ENCODE measurements at places on chromosomes 12 and 14.

DNA sequence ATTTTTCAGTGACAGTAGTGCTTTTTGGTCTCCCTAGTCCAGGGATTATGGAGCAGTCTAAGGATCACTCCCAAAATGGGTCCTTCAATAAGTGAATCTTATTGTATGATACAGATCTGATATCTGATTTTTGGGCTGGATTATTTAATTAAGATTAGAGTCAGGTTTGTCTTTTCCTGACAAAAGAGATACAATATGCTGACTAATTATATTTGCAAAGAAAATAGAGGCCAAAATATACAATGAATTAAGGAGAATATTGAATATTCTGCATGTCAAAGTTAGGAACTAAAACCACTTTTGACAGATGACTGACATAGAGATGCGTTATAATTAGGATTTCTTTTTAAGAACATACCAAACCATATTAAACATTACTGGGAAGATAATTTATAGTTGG lies 175.2 kb downstream of the FOXG1 start:
- DNase-seq, result no peak

GRCh38 chr14:61643555-61643954 lies 51.8 kb upstream of the HIF1A start:
- no peak for DNase-seq

GRCh38 chr14:75188086-75188485 lies 11.7 kb upstream of the TMED10 start:
- no peak for DNase-seq

DNA sequence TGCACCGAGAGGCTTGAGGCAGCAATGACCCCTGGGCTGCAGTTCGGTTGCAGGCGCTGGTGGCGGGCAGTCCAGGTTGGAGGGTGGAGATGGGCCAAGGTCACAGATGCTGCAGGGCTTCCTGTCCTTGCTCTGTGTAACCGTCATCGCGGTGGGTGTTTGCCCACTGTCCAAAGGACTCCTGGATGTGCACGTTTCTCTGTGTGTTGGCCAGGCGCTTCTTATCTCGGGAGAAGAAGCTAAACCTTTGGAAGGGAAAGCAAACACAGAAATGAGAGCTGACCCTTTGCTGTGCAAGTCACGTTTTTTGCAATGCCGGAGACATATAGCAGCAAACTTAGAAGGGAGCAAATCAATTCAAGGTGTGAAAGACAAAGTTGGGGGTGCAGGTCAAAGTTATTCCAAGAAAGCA lies 14.5 kb downstream of the SNRNP35 start:
- no peak for DNase-seq

DNA sequence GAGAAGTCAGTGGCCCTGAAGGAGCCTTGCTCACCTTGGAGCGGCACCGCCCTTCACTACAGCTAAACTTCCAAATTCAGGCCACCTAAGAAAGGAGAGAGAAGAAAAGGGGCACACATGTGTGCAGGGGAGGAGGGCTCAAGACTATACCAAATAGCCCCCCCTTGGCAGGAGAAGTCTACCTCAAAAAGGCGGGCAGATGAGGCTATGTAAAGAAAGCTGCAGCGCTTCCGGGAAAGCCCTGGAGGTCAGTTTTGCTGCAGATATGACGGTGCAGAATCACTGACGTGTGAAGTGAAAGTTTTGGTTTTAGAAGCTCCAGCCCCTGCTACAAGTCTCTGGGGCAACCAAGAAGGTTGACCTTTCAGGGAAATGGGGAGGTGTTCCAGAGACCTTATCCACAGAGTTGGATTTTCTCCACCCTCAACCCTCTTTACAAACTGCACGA lies 48.2 kb upstream of the PNMA1 start:
- DNase-seq, result no peak
